T-cell (primary cell): ENCODE measurements at places on chromosomes 3 and 15. TPM values are rescaled to one million over a fixed set of nuclear protein-coding genes. Genes with fewer than 3 reads are reported as not detected.

SLC22A13 gene
- total RNA-seq = 0.35 TPM

IGSF11 gene
- 0.41 TPM for total RNA-seq

SMAD6 gene
- 0.33 TPM for total RNA-seq

APOD gene
- not detected for total RNA-seq

GOLGA8J gene
- total RNA-seq = not detected

SERINC4 gene
- total RNA-seq = not detected

ARMC8 gene
- 58.6 TPM for total RNA-seq

- DNase-seq = no peak
Observed at GRCh38 chr3:62815981-62816380, 59.2 kb downstream of the CADPS start.

DNA sequence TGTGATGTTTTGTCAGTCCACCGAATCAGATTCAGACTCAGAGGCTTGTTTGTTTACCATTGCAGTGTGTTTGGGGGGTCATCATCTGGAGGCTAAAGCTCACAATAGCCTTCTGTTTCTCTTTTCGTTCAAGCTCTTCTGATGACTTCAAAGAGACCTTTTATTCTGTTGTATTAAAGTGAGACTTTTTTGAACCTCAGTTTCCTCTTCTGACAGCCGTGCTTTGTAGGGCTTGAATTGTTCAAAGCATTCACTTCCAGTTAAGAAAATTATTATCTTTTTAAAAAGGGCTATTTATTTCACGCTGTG lies 1.3 kb downstream of the PXK start:
- no peak for DNase-seq

DNA sequence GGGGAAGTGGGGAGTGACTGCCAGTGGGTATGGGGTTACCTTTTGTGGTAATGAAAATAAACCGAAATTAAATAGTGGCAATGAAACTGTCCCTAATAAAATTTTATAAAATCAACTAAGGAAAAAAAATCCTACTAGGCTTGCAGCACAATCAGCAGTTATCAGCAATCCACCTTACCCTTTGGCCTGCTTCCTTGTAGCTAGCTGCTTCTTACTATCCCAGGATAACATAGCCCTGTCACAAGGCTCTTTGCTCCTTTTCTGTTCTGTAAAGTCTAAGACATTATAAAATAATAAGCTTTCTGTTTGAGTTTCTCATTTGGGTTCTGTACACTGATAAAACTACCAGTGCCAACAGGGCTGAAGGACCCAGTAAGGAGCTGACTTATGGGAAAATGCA lies 23.0 kb upstream of the CTXND1 start:
- no peak for DNase-seq

GRCh38 chr3:157913741-157914150 lies 192.5 kb downstream of the SHOX2 start:
- DNase-seq = no peak

DNA sequence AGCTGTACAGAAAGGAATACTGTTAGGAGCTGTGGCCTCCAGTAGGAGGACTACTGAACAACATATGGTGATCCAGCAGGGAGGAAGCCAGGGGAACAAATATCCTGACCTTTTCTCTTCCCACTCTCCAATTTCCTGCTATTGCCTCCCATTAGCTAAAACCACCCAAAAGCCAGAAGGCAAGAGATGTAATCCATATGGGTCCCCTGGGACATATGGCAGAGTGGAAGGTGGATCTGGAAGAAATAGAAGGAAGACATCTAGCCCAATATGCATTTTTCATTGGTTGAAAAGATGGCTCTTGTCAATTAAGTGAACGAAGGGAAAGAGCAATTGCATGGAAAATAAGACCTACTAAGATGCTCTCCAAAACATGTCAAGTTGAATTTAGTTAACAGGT lies 167.2 kb downstream of the CNTN3 start:
- no peak for DNase-seq

DNA sequence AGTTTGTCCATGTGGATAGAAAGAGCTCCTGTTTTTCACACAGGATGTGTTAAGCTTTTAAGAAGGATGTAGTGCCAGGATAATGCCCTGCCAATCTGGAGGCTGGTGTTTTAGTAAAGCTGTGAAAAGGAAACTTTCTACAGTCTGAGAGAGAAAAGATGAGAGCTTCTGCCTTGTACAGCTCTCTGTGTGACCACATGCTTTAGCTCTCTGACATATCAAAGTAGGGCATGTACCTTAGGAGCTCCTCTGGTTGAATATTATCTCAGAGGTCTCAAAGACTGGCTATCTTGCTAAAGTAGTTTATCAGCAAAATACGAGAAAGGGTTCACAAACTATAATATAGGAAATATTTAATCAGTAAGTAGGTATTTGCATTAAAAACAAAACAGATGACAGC lies 30.4 kb downstream of the CDIN1 start:
- DNase-seq = no peak

- DNase-seq = no peak
Observed at GRCh38 chr3:63862804-63863149, 828 bp downstream of the THOC7 start.

DNA sequence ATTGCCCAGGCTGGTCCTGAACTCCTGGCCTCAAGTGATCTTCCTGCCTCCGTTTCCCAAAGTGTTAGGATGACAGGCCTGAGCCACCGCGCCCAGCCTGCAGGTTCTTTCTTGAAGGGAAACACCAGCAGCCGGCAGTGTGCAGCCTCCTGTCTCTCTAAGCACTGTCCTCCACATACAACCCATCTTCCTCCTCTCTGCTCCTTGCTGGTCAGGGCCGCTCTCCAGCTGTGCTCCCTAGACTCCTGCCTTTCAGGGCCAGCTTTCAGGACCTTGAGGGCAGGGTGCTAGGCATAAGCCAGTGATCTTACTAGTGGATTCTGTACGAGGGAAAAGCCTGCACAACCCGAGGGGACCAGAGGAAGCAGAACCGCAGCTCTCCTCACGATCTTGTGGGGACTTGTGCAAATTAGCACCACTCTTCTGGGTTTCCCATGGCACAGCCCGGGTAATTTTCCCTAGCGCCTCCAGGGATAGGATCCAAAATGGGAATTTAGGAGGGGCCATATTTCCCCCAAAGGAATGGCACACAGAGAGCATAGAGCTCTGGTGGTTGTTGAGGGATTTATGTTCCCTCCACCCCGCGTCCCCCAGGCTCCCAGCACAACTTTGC lies 18.2 kb upstream of the CORO2B start:
- DNase-seq = no peak

DNA sequence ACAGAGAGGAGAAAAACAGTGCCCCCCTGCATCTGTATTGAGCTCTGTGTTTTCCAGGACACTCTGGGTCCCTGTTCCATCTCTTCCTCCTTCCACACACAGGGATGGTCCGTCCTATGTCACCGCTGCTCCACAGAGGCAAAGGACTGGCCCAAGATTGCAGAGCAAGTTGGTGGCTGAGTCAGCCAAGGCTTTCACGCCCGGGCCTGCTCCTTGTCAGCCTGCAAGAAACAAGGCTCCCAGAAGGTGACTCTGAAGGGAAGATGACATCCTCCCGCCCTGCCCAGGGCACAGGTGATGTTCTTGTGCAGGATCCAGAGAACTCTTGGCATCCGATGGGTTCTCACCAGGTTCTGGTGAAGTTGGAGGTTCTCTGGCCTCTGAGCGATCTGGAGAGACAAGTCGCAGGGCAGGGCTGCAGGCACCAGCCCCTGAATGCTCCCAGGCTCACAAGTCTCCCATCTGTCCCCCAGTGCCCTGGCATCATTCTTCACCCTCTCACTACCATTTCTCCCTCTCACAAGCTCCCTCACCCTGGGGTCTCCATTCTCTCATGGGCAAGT lies 138.6 kb downstream of the MEGF11 start:
- no peak for DNase-seq
